ENCODE measurements at places on chromosomes 12 and 14. TPM values are rescaled to one million over a fixed set of nuclear protein-coding genes. Genes with fewer than 3 reads are reported as not detected.

GRCh38 chr12:10543499-10543898 is 37.8 kb downstream of the EIF2S3B start:
- no peak overlapping the region for H3K4me3 ChIP-seq
- no peaks in the 10 kb centered on the region for H3K36me3 ChIP-seq
- H3K27me3 ChIP-seq: no peaks in the 10 kb centered on the region
- H3K4me1 ChIP-seq: no peaks in the 10 kb centered on the region
- no peak for DNase-seq
- H3K27ac ChIP-seq: no peak overlapping the region

GRCh38 chr12:65634061-65634460 is 190.2 kb upstream of the HMGA2 start:
- no peaks in the 10 kb centered on the region for H3K36me3 ChIP-seq
- H3K4me3 ChIP-seq: no peak overlapping the region
- peaks cover 34% of the 10 kb centered on the region for H3K4me1 ChIP-seq
- DNase-seq: no peak
- H3K27ac ChIP-seq: no peak overlapping the region

DNA sequence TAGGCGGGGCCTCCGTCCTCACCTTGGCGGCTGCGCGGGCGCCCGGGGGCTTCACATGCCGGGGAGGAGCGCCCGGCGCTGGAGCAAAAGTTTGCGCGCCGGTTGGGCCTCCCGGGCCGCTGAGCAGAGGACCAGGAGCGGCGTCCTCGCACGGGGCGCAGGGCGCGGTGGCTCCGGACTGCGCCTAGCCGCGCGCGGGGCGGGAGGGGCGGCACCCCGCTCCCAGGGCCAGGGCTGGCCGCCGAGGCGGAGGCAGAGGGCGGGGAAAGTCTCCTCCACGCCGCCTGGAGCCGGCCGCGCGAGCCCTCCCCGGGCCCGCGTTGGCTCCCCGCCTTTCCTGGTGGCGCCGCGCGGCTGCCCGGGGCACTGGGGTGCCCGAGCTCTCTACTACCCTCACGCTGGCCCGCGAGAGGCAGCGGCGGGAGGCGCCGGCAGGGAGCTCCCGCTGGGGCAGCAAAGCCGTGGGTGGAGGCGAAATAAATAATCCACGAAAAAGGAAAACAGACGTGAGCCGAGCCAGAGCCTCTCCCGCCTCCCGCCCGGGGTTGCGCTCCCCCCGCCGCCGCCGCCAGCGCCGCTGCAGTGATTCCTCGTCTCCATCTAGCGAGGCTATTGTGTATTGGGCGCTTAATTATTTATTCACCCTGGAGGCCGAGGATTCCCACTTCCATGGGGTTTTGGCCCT is 400 bp upstream of the PRIMA1 start:
- no peak for DNase-seq
- no peaks in the 10 kb centered on the region for H3K4me1 ChIP-seq

DNA sequence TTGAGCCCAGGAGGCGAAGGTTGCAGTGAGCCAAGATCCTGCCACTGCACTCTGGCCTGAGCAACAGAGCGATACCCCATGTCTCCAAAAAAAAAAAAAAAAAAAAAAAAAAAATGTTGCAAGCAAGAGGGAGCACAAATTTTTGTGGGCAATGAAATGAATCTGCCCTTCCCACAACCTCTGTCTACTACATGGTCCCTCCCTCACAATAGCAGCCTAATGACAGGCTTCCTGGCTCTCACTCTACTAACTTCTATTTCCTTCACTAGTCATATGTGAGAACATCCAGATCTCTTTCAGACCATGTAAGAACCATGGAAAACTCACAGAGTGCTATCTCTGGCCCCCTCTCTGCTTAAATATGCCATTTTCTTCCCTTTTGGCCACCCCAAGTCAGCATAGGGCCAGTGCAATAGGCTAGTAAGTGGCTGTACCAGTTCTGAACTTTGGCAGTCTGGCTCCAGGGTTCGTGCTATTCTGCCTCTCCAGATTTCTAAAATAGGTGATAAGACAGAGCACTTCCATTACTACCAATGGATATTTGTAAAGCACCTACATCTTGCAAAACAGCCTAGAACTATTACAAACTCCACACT is 7.1 kb downstream of the OSBPL8 start:
- H3K4me3 ChIP-seq: no peak overlapping the region
- no peaks in the 10 kb centered on the region for H3K27me3 ChIP-seq
- H3K4me1 ChIP-seq: no peaks in the 10 kb centered on the region
- H3K27ac ChIP-seq: no peak overlapping the region
- no peak for DNase-seq

DNA sequence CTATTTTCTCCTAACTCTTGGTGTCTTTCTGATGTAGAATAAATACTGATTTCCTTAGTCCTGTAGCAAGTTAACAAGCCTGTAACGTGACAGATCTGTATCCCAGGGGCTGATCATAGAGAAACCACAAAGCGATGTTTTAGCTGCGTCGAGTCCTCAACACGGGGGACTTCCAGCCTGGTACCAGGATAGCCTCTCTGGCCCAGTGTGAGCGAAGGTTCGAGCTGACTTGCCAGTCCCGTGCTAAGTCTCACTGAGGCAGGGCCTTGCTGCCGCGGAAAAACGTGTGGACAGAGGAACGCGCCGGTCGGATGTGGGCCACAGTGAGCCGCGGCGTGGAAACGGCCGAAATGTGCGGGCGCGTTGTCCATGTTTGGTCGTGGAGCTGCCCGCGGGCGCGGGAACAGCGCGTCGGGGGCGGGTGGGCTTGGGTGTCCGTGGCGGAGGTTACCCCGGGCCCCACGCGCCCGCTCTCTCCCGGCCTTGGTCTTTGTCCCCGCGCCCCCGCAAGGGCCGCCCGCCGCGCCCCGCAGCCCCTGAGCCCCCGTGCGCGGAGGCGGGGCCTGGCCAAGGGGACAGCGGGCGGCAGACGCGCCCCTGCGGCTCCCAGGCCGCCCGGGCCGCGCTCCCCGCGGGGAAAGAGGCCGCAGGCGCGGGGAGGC is 531 bp upstream of the EML1 start:
- H3K36me3 ChIP-seq: peaks cover 2% of the 10 kb centered on the region
- H3K27ac ChIP-seq: no peak overlapping the region
- peaks cover 5% of the 10 kb centered on the region for H3K4me1 ChIP-seq

GRCh38 chr12:51851413-51852124 is 3.1 kb upstream of the FIGNL2 start:
- H3K4me1 ChIP-seq: no peaks in the 10 kb centered on the region
- no peak overlapping the region for H3K4me3 ChIP-seq
- no peaks in the 10 kb centered on the region for H3K36me3 ChIP-seq
- H3K27ac ChIP-seq: no peak overlapping the region
- DNase-seq: no peak

TRPV4 gene
- total RNA-seq: 2.9 TPM

TPPP2 gene
- total RNA-seq: not detected

RPGRIP1 gene
- total RNA-seq: not detected

All from SJCRH30 (cell line).